Endothelial cell of umbilical vein (primary cell): ENCODE measurements at places on chromosomes 12 and 14. TPM values are rescaled to one million over a fixed set of nuclear protein-coding genes. Genes with fewer than 3 reads are reported as not detected.

The LRP1-AS gene
- not detected in 2 replicates for total RNA-seq

The PITPNM2 gene
- total RNA-seq, result 15.9 and 21.4 TPM in 2 replicates

The PKP2 gene
- 6.5 and 9.1 TPM in 2 replicates for total RNA-seq

The SLC5A8 gene
- total RNA-seq, result not detected in 2 replicates

The RND1 gene
- 4.0 and 4.4 TPM in 2 replicates for total RNA-seq

The CLEC1B gene
- total RNA-seq, result not detected in 2 replicates

The SERPINA1 gene
- not detected in 2 replicates for total RNA-seq

DNA sequence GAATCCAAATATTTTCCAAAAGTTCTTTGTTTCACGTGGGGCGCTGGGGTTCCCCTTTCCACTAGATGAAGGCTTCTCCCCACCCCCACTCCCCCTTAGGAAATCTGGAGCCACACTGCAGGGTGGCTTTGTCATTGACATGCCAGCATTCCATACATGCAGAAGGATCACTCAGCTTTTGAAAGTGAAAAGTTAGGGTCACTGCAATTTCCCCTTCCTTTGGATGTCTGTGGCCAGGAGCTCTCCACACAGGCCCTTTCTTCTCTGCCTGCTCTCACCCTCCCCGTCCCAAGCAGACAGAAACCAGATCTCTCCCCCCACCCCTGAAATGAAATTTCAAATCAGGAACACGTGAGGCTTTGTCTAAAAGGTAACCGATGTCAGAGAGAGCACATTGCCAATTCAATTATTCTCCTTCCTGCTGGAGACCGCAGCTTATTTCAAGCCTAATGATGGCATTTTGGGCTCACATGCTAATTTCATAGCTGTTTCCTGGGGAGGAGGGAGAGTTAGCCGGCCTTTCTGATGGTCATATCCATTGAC, 153.9 kb upstream of the RFLNA start:
- H3K27ac ChIP-seq, result no peak overlapping the region
- H3K4me3 ChIP-seq, result no peak overlapping the region
- no peaks in the 10 kb centered on the region for H3K4me1 ChIP-seq
- no peaks in the 10 kb centered on the region for H3K27me3 ChIP-seq

- no peak overlapping the region for H3K27ac ChIP-seq
- peak; percentile 79 for DNase-seq
- H3K27me3 ChIP-seq, result no peaks in the 10 kb centered on the region
- peaks cover 20% of the 10 kb centered on the region for H3K36me3 ChIP-seq
- H3K4me3 ChIP-seq, result no peak overlapping the region
These were observed 32.3 kb downstream of the GIT2 start for GRCh38 chr12:109963743-109964429.

DNA sequence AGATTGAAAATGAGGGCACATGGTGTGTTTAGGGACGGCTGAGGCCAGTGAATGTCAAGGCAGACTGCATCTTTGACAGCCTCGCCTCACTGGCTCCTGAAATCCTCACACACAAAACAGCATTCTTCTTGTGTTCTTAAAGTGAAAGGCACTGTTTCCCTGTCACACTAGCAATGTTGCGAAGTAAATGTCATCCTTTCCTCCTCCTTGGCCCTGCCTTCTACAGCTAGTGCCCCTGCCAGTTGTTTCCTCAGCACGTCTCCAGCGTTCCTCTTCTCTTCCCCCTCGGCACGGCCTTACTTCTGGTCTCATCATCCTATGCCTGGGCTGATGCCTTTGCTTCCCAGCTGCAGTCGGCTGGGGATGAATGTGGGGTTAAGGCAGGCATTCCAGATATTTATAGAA, 129.4 kb upstream of the DNM1L start:
- DNase-seq, result no peak
- no peaks in the 10 kb centered on the region for H3K27me3 ChIP-seq
- H3K4me1 ChIP-seq, result peaks cover 26% of the 10 kb centered on the region
- no peak overlapping the region for H3K27ac ChIP-seq
- no peaks in the 10 kb centered on the region for H3K36me3 ChIP-seq
- H3K4me3 ChIP-seq, result no peak overlapping the region

DNA sequence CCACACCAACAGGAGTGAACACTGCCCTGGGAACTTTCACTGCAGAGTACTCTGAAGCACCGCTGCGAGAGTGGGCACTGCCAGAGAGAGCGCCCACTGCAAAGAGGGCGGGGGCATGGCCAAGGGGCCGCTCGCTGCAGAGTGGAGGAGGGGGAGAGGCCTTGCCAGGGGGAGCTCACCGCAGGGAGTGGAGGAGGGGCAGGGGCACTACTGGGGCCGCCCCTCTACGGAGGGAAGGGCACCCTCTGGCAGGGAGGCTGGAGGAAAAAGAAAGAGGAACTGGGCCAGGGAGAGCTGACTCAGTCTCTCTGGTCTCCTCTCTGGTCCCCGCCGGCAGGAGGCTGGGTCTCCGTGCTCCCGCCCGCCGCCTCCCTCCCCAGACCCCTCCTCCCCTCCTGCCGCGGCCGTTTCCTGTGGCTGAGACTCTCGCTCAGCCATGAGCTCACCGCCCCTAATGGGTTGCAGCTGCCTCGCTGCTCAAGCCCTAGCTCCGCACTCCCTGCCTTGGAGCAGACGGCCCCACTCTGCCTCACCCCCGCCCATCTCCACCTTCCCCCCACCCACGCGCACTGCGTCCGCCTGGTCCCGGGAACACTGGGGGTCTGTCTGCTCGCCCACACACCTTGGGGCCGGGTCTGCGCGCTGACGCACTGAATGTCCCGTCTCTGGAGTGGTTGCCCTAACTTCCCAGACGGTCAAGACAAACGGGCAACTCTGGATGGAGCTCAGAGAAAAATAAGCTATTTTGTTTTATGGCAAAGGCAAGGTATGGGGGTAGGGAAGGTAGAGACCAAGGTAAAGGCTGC, 1.3 kb downstream of the ARHGEF40 start:
- H3K4me3 ChIP-seq, result no peak overlapping the region
- H3K27ac ChIP-seq, result no peak overlapping the region
- H3K36me3 ChIP-seq, result peaks cover 2% of the 10 kb centered on the region
- peaks cover 10% of the 10 kb centered on the region for H3K4me1 ChIP-seq
- peaks cover 16% of the 10 kb centered on the region for H3K27me3 ChIP-seq
- DNase-seq, result peak; percentile 84

DNA sequence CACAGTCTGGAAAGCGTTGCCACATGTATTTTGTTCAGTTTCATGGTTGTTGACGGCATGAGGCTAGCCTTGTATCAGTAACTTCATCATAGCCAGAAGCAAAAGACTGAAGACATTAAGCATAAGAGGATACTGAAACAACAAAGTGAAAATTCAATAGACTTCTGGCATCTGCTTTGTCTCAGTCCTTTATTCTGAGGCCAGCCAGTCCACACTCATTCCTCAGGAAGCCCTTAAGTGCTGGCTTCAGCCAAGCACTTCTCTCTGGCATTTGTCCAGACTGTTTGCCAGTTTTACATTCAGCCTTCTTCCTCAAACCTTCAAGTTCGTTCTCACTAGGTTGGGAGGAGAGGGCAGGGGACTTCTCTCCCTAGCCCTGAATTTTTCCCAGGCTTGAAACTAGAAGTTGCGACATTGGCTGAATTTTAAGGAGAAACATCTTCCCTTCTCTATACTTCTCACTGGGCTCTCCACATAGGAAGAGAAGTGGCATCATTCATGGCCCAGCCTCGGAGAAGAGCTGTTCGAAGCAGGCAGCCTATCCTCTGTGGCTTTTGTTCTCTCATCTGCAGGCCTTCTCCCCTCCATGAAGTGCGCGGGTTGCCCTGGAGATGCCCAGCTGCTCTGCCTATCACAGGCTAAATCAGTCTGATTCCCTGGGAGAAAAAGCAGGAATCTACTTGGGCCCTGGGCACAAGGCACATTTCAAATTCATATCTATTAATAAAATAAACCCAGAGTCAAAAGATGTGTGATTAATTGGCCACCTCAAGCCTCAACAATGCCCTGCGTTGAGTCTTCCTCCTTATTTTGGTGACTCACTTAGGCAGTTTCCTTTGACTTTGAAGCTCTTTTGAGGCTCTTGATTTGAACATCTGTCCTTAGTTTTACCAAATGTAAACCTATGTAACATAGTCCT, 130.9 kb upstream of the PLEKHA5 start:
- peak; percentile 59 for DNase-seq
- peaks cover 14% of the 10 kb centered on the region for H3K4me1 ChIP-seq
- no peak overlapping the region for H3K4me3 ChIP-seq
- peak overlapping the region; percentile 28 for H3K27ac ChIP-seq
- no peaks in the 10 kb centered on the region for H3K27me3 ChIP-seq

DNA sequence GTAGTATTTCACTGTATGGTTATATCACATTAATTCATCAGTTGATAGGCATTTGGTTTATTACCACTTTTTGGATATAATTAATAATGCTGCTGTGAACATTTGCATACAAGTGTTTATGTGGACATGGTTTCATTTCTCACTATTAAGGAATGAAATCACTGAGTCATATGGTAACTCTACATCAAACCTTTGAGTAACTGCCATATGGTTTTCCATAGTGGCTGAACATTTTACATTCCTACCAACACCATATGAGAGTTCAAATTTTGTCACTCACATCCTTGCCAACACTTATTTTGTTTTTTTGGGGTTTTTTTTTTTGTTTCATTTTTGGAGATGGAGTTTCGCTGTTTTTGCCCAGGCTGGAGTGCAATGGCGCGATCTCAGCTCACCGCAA, 30.2 kb upstream of the EAPP start:
- no peak overlapping the region for H3K4me3 ChIP-seq
- no peak overlapping the region for H3K27ac ChIP-seq
- no peak for DNase-seq
- H3K4me1 ChIP-seq, result no peaks in the 10 kb centered on the region
- H3K36me3 ChIP-seq, result peaks cover 8% of the 10 kb centered on the region
- H3K27me3 ChIP-seq, result no peaks in the 10 kb centered on the region

GRCh38 chr12:32561931-32562341, 117.2 kb upstream of the DNM1L start:
- H3K27ac ChIP-seq, result no peak overlapping the region
- H3K4me3 ChIP-seq, result no peak overlapping the region
- DNase-seq, result peak; percentile 35
- no peaks in the 10 kb centered on the region for H3K27me3 ChIP-seq
- peaks cover 3% of the 10 kb centered on the region for H3K4me1 ChIP-seq
